Stimulated activated CD4-positive, alpha-beta T cell treated with anti-CD3 and anti-CD28 coated beads, Interleukin-4, amount 100 ng/mL, for 4 hours (primary cell): ENCODE measurements at places on chromosomes 1 and 21.

- DNase-seq, result no peak
Observed at GRCh38 chr1:10637400-10637799, 159.0 kb downstream of the CASZ1 start.

GRCh38 chr1:208047975-208048374 is 137.1 kb upstream of the CD34 start:
- DNase-seq, result no peak

DNA sequence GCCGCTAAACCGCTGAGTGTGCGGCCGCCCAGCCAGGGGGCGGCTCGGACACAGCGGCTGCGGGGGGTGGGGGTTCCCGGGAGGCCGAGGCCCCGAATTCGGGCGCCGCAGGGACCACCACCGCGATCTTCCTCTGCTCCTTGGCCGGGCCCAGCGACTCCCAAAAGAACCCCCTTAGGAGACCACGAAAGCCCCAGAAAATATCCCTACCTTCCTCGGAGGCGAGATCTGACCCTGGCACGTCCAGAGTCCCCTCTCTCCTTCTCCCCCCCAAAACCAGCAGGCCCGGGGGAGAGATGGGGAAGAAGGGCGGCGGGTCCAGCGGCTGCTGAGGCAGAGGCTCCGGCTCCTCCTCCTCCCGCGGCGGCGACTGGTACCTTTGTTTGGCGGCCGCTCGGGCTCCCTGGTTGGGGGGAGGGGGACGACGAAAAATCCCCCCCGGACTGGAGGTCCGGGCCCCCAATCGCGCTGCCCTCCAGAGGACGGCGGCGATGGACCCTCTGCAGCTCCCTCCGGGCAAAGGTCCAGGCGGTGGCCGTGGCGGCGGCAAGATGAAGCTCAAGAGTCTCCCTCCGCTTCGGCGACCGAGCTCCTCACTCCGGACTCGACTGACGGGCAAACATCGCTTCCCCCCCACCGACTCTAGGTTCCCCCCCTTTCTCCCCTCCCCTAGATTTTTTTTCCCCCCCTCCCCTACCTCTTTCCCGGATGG is at the start of gene ARID4B:
Gene ARID4B, minus strand, starts transcription at position 621 of the 712 bp plus-strand sequence. CDS start 1,260 bp downstream, outside the sequence.
- DNase-seq, result no peak

DNA sequence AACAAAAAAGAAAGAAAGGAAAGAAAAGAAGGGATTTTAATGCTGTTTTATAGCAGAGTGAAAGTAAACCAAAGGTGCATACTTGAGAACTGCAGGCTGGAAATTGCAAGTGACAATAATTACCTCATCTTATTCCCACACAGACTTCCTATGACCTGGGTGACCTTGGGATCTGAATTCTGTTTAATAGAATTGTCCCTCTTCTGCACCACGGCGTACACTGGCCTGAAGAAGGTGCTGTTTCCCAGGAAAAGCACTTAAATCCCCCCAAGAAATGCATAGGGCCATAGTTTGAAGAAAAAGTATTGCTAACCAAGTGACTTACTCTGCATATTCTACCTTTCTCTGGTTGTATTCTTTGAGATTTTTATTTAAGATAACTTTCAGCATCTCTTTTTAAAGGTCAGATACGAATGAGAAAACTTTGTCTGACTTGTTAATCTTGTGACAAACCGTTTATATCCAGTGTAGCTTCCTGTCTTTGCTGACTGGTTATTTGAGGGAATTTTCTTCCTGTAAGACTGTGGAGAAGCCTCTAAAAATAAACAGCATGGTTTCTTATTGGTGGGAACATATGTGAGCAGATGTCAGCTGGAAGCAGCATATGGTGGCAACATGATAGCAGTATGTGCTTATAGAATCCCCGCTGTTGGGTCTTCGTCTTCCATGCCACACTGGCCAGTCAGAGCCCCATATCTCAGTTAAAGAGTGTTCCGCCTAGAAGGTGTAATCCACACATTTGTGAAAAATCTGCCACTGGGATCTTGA is 16.3 kb downstream of the TGFB2 start:
- no peak for DNase-seq
